Fibroblast of lung (primary cell): ENCODE measurements at places on chromosomes 1 and 21.
A peak's percentile ranks its signal among the peaks of the same experiment; 100 is the strongest.

DNA sequence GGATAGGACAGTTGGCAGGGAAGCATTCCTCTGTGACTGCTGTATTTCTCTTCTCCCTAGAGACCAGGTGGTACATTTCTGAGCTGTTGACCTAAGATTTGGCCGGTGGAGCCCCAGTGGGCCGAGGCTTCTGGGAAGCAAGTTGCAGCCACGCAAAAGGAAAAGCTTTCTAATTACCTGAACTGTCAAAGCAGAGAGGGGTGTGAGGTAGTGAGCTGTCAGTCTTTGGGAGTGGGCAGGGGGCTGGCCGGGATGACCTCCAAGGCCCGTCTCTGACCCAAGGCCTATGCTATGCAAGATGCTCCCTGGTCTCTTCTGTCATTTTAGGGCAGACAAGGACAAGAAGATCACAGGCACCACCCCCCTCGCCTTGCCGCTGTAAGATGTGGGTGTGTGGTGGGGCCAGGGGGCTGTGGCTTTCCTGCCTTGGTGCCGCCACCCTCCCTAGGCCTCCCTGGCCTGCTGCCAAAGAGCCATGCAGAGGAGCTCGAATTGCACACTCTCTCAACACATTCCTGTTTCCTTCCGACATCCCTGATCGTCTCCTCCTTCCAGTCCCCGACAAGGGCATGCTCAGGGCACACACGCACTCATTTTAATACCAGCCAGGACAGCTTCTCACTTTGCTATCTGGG lies 7.7 kb downstream of the PADI1 start:
- peak; percentile 77 for DNase-seq

GRCh38 chr1:234140388-234140787 lies 232.9 kb upstream of the COA6 start:
- no peak for DNase-seq

DNA sequence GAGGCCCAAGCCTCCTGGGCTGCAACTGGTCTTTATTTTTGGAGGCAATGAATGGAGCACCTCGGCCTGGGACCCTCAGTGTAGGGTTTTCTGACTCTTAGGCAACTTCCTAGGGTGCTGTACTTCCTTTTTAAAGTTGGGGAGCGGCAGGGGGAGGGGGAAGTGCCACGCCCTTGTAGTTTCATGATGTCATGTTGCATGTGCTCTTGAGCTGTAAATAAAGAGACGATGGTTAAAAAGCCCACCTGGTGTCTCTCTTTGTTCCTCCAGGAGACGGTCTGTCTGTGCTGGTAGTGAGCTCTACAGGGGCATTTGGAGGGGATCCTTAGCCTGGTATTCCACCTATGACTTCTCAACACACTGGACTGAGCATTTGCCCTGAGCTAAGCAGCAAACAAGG lies 10.3 kb upstream of the AGTRAP start:
- DNase-seq, result no peak

DNA sequence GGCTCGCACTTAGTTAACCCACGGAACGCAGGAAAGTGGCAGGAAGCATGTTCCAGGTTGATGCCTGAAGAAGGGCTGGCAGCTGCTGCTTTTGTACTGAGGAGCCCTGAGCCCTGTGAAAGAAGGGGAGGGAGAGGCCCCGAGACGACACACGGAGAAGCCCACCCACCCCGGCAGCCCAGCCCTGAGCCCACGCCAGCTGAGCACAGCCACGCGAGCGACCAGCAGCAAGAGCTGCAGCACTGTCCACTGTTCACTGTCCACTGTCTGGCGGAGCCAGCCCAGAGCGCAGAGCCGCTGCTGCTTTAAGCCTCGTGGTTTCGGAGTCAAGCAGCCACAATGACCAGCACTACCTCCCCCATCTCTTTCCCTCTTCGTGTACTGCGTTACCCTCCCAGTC lies 5.3 kb downstream of the LRRC47 start:
- no peak for DNase-seq

DNA sequence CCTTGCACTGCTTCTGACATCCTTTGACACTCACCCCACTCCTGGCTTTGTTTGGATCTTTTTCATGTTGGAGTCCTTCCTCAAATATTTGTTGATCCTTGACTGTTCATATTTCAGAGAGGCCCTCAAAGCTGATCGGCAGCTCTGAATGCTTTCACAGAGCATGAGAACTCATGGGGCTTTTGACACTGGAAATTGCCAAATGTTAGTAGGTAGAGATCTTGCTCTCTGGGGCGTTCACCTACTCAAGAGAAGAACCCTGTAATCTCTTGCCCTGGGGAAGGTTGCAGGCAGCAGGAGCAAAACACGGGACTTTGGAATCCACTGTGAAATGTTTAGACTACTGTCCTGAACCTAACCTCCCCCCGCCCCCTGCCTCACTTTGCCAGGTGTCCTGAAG lies 67.4 kb upstream of the STUM start:
- no peak for DNase-seq

GRCh38 chr1:201851949-201852348 lies 23.0 kb downstream of the IPO9 start:
- DNase-seq, result no peak

- DNase-seq, result peak; percentile 56
Observed at GRCh38 chr21:42524341-42525028, 10.8 kb downstream of the SLC37A1 start.

DNA sequence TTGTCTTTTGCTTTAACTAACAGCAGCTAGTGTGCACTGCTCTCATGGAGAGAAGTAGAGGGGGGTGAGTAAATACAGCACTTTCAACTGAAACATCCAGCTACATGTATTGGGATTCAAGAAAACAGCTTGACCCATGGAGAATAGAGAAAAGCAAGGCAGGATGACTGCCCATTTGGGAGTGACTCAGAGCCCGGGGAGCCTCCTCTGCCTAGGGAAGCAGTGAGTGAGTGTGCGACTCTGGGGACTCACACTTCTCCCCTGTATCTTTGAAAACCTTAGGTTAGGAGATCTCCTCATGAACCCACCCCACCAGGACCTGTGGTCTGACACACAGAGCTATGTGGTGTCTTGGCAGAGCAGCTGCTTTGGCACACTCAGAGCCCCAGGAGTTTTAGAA lies 82.0 kb upstream of the PTGFR start:
- DNase-seq, result peak; percentile 25

GRCh38 chr1:43522431-43522775 lies 8.3 kb upstream of the PTPRF start:
- DNase-seq, result no peak
